ENCODE measurements at places on chromosomes 4 and X. TPM values are rescaled to one million over a fixed set of nuclear protein-coding genes. Genes with fewer than 3 reads are reported as not detected.

DNA sequence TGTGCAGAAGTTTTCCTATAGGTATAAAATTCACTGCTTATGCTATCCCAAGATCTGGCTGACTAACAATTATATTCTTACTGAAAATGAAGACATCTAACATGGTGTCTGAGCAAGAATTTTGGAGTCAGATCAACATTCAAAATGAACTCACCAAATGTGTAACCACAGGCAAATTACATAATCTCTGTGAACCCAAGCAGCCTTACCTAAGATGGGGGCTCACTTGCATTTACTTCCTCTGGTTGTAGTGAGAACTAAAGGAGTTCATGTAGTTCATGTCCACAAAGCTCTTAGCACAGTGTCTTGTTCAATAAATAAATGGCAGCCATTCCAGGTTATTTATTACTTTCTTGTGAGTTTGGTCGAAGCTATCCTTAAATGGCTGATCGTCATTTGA, 163.9 kb upstream of the LCORL start:
- DNase-seq: no peak

DNA sequence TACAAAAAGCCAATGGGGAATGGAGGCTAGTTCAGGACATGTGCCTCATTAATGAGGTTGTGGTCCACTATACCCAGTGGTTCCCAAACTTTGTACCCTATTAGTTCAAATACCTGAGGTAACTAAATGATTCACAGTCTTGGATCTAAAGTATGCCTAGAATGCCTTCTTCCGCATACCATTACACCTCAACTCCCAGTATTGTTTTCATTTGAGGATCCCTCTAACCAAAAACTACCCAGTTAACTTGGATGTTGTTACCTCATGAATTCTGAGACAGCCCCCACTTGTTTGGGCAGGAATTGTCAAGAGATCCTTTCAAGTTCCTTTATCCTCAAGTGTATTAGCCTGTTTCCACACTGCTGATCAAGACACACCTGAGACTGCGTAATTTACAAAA, 439.2 kb downstream of the PCDH10 start:
- no peak for DNase-seq

- DNase-seq: no peak
Measured at GRCh38 chr4:136829280-136829679, 703.0 kb downstream of the PCDH18 start.

The BTC gene
- 68.4 TPM for total RNA-seq

All from lower leg skin (tissue), 4 donors.